Fibroblast of upper back skin (primary cell): ENCODE measurements at places on chromosomes 5 and 9.

GRCh38 chr5:170312666-170313065 is 15.1 kb upstream of the LCP2 start:
- DNase-seq: peak; percentile 60

- DNase-seq: no peak
Observed at GRCh38 chr5:54882101-54882500, 103.3 kb downstream of the ESM1 start.

DNA sequence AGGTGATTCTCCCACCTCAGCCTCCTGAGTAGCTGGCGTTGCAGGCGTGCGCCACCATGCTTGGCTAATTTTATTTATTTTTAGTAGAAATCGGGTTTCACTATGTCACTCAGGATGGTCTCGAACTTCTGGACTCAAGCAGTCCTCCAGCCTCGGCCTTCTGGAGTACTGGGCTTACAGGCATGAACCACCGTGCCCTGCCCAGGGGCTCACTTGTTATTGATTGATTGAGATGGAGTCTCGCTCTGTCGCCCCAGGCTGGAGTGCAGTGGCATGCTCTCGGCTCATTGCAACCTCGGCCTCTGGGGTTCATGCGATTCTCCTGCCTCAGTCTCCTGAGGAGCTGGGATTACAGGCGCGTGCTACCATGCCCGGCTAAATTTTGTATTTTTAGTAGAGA is 1.6 kb downstream of the HSPA4 start:
- no peak for DNase-seq

- no peak for DNase-seq
Observed at GRCh38 chr5:172658961-172659501, 18.0 kb downstream of the NEURL1B start.

GRCh38 chr5:14528926-14529325 is 52.7 kb upstream of the OTULINL start:
- DNase-seq: no peak

DNA sequence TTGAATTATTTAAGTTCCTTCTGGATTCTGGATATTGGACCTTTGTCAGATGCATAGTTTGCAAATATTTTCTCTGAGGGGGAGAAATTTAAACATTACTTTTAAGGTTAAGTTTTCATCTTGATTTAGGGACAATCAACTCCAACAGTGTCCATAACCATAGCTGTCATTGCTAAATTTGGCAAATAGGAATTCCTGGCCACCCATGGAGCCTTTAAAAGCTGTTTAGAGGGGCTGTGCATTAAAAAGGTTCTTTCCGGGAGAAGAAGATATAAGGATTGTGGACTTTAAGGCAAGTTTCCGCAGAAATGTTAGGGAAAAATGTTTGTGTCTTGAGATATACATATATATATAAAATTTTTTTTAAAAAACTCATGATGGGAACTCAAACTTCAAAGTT is 339.7 kb downstream of the ADAMTS6 start:
- no peak for DNase-seq

DNA sequence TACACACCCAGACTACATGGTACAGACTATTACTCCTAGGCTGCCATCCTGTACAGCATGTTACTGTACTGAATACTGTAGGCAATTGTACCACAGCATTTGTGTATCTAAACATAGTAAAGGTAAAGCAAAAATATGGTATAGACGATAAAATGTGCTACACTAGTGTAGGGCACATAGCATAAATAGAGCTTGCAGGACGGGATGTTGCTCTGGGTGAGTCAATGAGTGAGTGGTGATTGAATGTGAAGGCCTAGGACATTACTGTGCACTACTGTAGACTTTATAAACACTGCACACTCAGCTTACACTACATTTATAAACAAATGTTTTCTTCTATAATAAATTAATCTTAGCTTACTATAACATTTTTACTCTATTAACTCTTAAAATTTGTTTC is 25.6 kb downstream of the ANKRD55 start:
- no peak for DNase-seq

DNA sequence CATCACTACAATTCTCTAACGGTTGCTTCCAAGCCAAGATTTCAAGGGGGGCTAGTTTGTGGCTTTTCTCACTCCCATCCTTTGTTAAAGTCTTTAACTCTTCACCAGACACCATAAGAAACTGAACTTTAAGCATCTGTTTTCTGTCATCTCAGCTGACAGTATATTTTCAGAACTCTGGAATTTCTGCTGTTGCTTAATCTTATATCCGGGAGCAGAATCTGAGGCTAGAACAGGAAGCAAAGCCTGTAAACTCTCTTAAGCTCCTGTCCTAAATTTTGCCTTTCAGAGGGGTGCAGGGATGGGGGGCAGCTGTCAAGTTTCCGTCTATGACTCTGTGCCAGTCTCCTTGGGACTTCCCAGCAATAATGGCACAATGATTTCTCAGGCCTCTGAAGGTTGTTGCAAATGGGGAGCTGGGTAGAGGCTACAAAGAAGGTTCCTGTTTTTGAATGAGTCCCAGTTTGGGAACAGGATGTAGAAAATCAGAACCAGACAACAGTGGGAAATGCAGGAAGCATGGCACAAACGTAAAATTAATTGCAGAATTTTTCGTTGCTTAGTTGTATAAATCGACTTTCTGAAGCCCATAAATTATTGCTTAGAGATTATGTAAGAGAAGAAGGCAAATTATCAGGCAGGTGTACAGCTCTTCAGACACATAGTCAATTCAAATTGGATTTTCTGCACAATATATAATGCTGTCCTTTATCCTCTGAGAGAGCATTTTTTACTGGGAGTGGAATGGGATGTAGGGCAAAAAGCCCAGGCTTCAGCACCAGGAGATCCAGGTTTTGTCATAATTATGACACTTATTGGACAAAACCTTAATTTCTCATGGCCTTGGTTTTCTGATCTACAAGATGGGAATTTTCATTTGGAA is 430.9 kb downstream of the DMAC1 start:
- DNase-seq: peak; percentile 92

- DNase-seq: peak; percentile 51
Observed at GRCh38 chr5:4089087-4089486, 493.5 kb downstream of the IRX1 start.

GRCh38 chr5:160254706-160255105 is 25.4 kb downstream of the FABP6 start:
- no peak for DNase-seq

DNA sequence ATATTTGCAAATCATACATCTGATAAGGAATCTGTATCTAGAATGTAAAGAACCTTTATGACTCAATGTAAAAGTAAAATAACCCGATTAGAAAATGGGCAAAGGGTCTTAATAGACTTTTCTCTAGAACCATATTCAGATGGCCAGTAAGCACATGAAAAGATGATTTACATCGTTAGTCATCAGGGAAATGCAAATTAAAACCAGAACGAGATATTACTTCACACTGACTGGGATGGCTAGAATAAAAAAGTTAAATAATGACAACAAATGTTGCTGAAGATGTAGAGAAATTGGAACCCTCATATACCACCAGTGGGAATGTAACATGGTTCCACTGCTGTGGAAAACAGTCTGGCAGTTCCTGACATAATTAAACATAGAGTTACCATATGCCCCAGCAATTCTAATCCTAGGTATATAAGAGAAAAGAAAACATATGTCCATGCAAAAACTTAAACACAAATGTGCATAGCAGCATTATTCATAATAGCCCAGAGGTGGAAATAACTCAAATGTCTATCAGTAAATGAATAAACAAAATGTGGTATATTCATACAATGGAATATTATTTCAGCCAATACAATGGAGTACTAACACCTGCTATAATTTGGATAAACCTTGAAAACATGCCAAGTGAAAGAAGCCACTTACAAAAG is 100.4 kb upstream of the MAMDC2 start:
- peak; percentile 46 for DNase-seq

GRCh38 chr5:59079622-59080620 is 497.0 kb downstream of the RAB3C start:
- peak; percentile 93 for DNase-seq

DNA sequence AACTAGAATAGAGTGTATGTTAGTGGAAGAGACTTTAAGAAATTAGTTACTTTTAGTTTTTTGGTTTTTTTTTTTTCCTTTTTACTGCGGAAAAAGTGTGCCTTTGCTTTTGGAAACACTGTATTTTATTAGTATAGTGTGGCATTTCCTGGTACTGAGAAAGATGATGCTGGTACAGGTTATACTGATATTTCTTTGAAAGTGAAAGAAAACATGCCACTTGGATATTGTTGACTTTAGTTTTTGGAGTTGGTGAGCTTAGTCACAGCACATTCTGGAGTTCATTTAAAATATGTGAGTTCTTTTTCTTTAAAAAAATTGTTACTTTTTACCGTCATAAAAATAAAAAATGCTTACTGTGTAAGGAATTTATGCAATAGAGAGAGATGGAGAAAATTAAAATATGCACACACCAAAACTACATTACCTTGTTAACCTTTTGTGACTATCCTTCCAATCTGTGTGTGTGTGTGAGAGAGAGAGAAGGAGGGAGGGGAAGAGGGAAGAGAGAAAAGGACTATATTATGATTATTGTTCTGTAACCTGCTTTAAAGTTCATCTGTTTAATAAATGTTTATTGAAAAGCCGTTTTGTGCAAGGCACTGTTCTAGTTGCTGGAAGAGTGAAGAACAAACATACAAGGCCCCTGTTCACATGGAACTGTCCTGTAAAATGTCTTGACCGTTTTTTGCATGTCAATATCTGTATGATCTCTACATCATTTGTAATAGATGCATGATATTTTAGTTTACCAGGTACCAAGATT is 1.9 kb downstream of the UGCG start:
- DNase-seq: no peak

DNA sequence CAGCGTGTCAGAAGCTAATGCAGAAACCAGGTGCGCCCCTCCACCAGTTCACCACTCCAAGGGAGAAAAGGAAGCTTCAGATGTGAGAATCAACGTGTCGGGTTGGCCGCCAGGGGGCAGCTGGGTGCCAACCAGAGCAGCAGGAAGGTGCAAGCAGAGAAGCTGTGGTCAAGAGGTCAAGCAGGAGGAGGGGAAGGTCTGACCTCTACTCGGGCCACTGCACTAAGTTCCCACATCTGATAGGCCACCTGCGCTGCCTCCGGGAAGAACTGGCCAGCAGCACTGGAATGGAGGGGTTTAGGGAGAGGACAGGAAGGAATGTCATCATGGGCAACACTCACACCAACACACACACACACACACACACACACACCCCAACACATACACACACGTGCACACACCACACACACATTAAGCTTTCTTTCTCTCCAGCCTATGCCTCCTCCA is 31.4 kb downstream of the ANXA6 start:
- peak; percentile 39 for DNase-seq
